H54 (cell line): ENCODE measurements at places on chromosomes 6 and 20.

- DNase-seq: no peak
Measured at GRCh38 chr20:35908007-35908406, 46.3 kb downstream of the SCAND1 start.

GRCh38 chr20:21682521-21682954, 22.9 kb upstream of the PAX1 start:
- no peak for DNase-seq

- DNase-seq: no peak
Measured at GRCh38 chr6:90350689-90351554, 54.3 kb upstream of the BACH2 start.

GRCh38 chr6:48615041-48615440, 504.0 kb upstream of the PTCHD4 start:
- no peak for DNase-seq

GRCh38 chr20:4916971-4917881, 84.1 kb downstream of the SLC23A2 start:
- DNase-seq: peak; percentile 50

DNA sequence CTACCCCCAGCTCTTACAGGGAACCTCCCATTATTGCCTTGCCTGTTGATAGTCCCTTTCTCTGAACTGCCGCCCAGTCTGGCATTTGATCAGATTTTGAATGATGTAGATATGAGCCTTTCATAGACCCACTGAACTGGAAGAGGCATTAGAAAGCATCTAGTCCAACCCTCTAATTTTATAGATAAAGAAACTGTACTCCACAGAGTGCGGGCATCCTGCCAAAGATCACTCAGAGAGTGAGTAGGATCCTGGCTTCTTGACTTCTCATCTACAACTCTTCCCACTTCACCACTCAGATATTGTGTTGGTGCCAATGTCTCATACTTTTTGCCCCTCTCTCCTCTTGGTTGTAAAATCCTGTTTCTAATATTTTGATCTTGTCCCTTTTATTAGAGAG, 179.2 kb upstream of the BMP2 start:
- DNase-seq: no peak

DNA sequence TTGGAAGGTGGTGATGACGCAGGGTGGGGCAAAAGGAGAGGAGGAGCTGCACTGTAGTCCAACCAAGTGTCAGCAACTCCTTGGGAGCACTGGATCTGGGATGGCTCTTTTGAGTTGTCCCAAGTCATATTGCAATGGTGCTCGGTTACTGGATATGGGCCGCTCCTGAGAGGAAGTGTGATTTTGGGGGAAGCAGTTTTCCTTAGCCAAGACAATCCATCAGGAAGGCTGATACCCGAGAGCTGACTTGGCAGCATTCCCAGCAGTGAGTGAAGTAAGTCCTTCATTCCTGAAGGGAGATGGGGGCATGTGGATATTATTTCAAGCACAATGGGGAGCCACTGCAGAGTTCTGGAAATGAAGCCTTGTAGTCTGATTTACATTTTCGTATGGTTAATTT, 354.1 kb downstream of the RFPL4B start:
- DNase-seq: no peak

- no peak for DNase-seq
Measured at GRCh38 chr6:163723759-163724158, 309.2 kb downstream of the QKI start.

- no peak for DNase-seq
Measured at GRCh38 chr20:56778765-56779195, 149.7 kb downstream of the TFAP2C start.

DNA sequence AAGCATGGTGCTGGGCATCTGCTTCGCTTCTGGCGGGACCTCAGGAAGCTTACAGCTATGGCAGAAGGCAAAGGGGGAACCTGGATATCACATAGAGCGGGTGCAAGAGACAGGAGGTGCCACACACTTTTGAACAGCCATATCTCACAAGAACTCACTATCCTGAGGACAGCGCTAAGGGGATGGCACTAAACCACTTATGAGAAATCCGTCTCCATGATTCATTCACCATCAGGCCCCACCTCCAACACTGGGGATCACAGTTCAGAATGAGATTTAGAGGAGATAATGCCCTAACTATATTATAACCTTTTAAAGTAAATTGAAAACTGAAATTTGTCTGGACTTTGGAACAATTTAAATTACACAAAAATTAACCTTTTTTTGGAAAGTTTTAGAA, 37.8 kb upstream of the SUMO4 start:
- no peak for DNase-seq

DNA sequence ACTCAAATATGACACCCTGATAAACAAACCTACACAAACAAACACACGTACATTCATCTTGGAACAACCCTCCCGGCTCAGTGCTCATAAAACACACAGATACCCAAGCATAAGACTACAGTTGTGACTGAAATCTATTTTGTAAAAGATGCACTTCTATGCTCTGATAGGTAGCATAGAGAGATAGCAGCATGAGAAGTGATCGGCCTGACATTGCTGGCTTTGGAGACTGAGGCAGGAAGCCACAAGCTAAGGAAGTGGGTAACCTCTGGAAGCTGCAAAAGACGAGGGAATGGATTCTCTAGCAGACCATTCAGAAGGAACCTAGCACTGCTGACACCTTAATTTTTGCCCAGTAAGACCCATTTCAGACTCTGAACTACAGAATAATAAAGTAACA, 1.6 kb upstream of the RNF39 start:
- no peak for DNase-seq
